ENCODE measurements at places on chromosomes 1 and 21. TPM values are rescaled to one million over a fixed set of nuclear protein-coding genes. Genes with fewer than 3 reads are reported as not detected.

The GBP5 gene
- not detected for total RNA-seq

The SLC9C2 gene
- total RNA-seq = not detected

The RAB3B gene
- total RNA-seq = 10.4 TPM

The FCN3 gene
- total RNA-seq = not detected

The ALPL gene
- total RNA-seq = 0.14 TPM

The PDZK1 gene
- total RNA-seq = 0.39 TPM

The REN gene
- not detected for total RNA-seq

The RHCE gene
- total RNA-seq = not detected

The GPATCH2 gene
- 4.9 TPM for total RNA-seq

The LRRC3 gene
- 2.4 TPM for total RNA-seq

The HSD3B1 gene
- total RNA-seq = not detected

The RGSL1 gene
- total RNA-seq = not detected

The AMY1A gene
- total RNA-seq = not detected

The OPTC gene
- total RNA-seq = not detected

The LIN28A gene
- total RNA-seq = not detected

The CAPZB gene
- total RNA-seq = 230 TPM

The HES5 gene
- not detected for total RNA-seq

Measured in A549 treated with ZK216348 at 1 μM for 4 hours (cell line).